ENCODE measurements at places on chromosomes 6 and 20. TPM values are rescaled to one million over a fixed set of nuclear protein-coding genes. Genes with fewer than 3 reads are reported as not detected.

The PROKR2 gene
- not detected for total RNA-seq

The TEAD3 gene
- total RNA-seq, result 20.6 TPM

The HDDC2 gene
- total RNA-seq, result 50.2 TPM

The OVOL2 gene
- not detected for total RNA-seq

The FKBP5 gene
- total RNA-seq, result 6.0 TPM

The WFDC10B gene
- not detected for total RNA-seq

The ZBP1 gene
- total RNA-seq, result 0.13 TPM
